Activated CD8-positive, alpha-beta memory T cell treated with anti-CD3 and anti-CD28 coated beads for 48 hours (primary cell): ENCODE measurements at places on chromosomes 11 and 22.

DNA sequence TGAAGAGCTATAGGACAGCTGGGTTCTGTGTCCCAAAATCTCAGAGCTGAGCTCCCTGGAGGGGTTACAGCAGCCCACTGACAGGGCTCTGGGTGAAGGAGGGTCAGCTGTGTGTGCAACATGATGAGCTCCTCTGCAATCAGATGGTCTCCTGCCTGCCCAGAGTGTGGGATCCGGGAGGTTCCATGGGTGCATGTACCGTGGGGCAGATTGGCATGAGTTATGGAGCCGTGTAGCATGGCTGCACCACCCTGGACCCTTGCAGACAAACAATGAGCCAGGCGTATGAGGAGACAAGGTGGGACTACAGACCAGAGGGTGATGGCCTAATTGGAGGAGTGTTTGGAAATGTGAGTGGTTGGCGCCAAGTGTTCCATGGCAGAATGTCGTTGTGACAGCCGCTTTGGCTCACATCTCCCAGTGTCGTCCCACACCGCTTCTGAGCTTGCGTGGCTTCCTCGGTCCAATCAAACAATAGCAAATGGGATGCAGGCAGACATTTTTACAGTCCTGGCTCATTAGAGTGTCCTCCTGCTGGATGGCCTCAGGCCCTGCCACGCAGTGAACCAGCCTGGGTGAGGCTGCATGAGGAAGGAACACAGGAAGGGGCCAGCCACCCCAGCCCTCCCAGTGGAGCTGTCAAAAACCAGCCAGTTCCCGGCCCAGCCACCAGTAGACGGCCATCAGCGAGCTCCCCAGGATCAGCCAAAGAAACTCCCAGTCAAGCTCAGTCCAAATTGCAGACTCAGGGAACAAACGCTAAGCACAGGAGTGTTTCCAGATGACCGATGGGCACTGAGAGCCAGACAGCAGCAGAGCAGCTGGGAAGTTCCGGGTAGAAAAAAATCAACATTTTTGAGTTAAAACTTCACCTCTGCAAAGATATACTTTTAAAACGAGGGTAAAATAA is 1066.9 kb downstream of the BRD1 start:
- DNase-seq, result no peak

GRCh38 chr11:118524757-118525470 is 2.4 kb upstream of the TTC36 start:
- no peak for DNase-seq

- no peak for DNase-seq
Measured at GRCh38 chr11:81092522-81092921, 1641.1 kb downstream of the FAM181B start.

DNA sequence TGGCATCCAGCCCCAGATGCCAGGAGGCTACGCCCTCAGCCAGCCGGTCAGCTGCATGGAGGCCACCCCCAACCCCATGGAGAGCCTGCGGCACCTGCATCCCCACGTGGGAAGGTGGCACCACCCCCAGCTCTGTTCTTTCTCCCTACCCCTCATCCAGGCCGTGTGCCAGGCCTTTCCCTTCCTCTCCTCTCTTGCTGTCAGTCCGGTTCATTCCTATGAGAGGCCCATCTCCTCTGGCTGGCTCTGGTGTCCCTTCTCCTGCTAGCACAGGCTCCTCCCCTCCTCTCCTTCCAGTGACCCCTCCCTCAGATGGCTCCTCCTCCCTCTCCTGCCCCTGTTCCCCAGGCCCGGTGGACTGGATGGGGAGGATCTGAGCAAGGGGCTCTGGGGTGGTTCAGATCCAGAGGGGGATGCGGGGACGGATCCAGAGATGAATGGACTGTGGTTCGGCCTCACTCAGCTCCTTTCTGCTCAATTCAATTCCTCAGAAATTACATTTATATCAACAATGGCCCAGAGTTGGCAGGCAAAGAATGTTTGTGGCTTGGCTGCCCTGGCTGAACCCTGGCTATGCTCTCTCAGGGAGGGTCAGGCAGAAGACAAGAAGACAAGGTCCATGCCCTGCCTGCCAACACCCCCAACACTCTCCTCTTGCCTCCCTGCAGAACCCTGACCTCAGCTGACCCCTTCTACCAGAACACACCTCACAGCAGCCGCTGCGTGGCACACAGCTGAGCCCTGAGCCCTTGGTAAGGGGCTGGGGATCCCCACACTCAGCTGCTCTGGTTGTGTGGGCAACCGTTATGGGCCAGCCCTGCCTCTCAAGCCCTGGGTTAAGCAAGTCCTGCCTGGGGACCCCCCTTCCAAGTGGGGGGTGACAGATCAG is 18.5 kb upstream of the LRRC10B start:
- no peak for DNase-seq

GRCh38 chr11:103824116-103824515 is 212.3 kb upstream of the DDI1 start:
- no peak for DNase-seq

DNA sequence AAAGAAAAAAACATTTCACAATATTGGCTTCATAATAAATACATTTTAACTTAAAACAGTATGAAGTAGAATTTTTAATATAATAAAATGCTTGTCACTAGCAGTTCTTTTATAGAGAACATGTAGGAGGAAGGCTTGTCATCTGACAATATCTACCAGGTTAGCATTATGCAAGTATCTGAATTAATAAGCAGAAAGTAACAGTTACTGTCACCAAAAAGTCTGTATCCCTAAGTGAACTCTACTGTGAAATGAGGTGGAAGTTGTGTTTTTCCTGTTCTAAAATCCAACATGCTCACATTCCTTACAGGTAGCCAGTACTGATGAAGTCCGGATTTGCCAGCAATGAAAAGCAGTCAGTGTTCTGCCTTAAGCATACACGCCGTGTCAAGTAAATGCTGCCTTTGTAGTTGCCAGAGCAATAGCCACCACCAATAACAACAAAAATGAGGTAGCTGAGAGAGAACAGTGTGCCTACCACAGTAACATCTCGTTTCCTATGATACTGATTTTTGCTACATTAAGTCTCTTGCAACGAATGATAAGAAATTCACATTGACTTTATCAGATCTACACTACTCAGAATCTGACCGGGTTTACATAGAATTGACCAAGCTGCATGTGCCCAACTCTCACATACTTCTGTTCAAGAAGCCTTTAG is 95.5 kb downstream of the SIK3 start:
- DNase-seq, result no peak

DNA sequence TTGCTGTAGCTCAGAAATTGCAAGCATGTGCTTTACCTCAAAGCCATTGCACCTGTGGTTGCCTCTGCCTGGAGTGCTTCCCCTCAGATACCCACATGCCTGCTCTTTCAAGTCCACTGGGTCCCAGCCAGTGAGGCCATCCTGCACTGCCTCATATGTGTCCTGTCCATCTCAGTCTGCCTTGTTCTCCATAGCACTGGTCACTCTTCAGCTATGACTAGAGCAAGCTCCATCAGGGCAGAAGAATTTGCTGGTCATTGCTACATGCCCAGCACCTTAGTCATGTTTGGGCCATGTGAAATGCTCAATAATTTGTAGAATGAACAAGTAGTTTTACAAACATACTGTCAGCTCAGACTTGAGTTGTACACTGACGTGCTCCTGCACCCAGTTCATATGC is 64.4 kb upstream of the HORMAD2 start:
- no peak for DNase-seq

DNA sequence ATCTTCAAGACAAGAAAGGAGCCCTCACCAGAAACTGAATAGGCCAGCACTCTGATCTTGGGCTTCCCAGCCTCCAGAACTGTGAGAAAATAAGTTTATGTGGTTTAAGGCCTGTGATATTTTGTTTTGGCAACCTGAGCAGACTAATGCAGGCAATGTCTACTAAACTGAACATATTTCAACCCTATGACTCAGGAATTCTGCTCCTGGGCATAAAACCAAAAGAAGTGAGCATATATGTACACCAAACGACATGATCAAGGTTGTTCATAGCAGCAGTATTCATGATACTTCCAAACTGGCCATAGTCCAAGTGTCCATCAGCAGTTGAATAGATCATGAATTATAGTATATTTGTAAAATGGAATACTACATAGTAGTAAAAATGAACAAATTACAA is 29.0 kb downstream of the CSNK2A3 start:
- DNase-seq, result no peak

- DNase-seq, result no peak
Measured at GRCh38 chr22:49573109-49573765, 254.4 kb downstream of the BRD1 start.

GRCh38 chr11:123628936-123629683 is 25.3 kb downstream of the SCN3B start:
- DNase-seq, result no peak

DNA sequence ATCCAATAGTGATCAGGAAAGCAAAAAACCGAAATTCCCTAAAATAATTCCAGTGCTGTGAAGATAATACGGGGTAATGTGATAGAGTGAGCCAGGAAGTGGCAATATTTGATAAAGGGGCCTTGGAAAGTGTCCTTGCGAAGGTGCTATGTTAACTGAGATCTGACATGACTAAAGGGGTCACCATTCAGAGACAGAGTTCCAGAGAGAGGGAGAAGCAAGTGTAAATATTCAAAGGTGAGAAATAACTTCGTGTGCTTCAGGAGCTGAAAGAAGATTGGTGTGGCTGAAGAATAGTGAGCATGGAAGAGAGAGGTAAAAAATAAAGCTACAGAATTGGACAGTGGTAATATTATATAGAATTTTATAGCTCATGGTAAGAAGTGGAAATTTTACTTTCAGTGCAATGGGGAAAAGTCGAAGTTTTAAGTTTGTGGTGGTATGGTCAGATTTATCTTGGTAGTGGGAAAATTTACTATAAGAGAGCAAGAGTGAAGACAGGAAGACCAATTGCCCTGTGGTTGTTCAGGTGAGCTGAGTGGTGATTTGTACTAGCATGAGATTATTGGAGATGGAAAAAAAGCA is 164.5 kb downstream of the JRKL start:
- no peak for DNase-seq

- DNase-seq, result no peak
Measured at GRCh38 chr22:37860796-37861421, 11.7 kb downstream of the EIF3L start.

DNA sequence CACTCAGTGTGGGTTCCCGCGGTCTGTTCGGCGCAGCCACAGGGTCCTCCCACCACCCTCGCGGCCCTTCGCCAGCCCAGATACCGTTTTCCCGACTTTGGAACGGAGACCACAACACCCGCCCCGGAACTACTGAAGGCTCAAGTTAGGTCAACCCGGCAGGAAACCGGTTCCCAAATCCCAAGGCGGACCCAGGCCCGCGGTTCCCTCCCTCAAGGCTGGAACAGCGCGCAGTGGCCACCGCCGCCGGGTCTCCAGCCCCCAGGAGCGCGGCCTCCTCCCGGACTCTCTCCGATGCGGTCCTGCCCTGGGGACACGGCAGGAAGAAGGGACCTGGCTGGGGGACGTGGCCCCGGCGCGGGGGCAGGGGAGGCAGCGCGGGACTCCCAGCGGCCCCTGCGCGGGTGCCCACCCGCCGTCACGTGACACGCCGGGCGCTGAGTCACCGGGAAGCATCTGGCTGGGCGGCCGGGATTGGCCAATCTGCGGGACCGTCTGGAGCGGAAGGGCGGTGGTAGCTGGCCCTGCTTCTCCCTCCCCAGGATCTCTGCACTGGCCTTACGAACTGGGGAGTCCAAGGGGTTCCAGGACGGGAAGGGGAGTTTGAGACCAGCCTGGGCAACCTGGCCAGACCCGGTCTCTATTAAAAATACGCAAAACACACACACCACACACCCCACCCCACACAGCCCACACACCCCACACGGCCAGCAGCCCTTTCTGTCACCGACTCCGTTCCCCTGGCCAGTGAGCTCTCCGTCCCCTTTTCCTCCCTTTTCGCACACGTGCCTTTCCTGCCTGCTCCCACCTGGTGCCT is 21.5 kb upstream of the MALAT1 start:
- peak; percentile 84 for DNase-seq

DNA sequence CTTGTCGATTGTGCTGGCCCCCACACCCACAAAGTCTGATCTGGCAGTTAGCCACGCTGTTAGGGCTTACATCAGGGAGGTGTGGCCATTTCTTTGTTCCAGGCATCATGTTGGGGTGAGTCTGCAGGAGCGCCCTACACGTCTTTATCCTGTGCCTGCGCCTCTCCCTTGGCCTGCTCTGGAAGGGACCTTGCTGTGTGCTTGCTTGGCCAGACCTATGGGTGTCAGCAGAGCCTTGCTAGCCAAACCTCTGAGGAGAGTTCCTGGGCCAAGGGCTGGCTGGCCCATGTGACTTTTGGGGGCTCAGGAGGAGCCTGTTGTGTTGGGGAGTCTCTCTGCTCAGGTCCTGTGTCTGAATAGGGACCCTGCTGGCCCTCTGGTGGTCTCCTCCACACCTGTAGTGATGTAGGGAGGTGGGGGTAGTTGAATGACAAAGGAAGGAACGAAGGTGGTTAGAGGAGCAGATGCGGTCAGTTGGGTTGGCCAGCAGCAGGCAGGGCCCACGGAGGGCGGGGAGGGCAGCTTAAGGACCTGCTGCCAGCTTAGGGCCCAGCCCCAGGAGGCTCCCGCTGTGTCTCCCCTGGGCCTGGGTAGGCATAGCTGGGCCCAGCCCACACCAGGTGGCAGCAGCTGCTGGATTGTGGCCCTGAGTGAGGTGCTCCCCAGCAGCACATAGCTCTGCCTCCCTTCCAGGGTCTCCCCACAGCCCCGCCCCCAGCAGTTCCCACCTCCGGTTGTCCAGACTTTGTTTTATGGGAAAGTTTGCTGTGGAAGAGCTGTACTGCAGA is 7.9 kb downstream of the PPIL2 start:
- no peak for DNase-seq

DNA sequence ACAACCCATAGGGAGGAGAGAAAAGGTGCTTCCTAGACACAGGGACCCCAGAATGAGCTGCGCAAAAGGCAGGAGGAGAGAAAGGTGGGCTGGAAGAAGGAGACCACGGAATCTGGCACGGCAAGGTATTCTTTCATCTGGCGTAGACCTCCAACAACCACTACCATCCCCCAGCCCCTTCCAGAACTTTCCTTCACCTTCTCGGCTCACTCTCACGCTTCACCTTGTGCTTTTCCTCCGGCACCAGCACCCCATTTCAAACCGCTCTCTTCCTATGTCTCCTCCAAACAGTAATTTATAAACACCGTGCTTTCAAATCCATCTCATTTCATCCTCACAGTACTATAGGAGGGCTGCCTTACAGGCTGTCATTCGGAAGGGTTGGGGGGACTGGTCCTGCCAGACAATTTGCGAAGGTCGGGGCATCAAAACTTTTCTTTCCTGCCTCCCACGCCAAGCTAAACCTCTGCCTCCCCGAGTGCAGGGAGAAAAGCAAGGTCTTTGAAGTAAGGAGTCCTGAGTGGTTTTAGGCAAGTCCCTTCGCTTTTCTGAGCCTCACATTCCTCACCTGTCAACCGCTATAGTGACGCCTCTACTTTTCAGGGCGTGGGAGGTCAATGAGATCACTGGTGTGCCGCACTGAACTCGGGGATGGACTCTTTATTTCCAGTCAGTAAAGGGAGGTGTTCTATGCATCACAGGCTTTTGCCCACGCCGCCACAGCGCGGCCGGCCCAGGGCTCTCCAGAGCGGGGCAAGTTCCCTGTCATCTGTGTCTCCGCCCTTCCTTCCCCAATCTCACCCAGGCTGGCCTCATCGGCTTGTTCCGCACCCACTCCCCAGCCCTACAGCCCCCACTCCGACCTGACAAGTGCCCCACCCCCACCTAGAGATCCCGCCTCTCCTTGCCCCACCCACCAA is 800 bp downstream of the KCTD21 start:
- peak; percentile 58 for DNase-seq
